ENCODE measurements at places on chromosomes 4 and X. TPM values are rescaled to one million over a fixed set of nuclear protein-coding genes. Genes with fewer than 3 reads are reported as not detected.
A peak's percentile ranks its signal among the peaks of the same experiment; 100 is the strongest.

The GUCY1A1 gene
- polyA plus RNA-seq: not detected

GRCh38 chrX:10079231-10079630 is 77.5 kb upstream of the CLCN4 start:
- no peak for DNase-seq

DNA sequence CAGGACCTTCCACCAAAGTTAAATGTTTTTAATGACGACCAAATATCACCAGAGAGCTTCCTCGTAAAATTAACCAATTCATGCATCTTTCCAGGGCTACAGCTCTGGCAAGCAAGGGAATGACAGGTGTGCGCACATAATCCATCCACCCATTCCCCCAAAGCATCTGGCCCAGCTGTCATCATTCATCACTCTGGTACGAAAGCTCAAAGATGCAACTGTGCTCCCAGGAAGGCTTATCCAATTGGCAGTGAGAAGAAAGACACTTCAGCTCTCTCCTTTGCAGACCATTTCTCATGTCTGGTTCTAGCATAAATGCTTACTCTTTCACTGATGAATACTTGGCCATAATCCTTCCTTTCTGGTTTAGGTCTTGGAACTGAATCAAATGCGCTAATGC is 139.2 kb downstream of the NSUN7 start:
- no peak for DNase-seq

DNA sequence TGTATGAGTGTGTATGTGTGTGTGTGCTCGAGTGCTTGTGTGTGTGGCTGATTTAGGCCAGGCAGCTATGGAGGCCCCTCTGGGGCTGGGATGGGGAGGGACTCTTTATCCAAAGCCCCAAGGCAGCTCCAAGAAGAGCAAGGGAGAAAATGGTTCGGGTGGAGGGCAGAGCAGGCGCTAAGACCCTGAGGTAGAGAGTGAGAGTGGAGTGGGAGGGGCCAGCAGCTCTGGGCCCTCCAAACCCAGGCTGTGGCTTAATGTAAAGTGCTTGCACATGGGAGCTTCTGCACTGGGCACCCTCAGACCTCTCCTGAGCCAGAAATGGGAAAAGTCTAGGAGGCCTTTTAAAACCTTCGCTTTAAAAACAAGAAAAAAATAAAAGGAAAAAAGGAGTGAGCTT is 233.5 kb upstream of the PSAPL1 start:
- no peak for DNase-seq

DNA sequence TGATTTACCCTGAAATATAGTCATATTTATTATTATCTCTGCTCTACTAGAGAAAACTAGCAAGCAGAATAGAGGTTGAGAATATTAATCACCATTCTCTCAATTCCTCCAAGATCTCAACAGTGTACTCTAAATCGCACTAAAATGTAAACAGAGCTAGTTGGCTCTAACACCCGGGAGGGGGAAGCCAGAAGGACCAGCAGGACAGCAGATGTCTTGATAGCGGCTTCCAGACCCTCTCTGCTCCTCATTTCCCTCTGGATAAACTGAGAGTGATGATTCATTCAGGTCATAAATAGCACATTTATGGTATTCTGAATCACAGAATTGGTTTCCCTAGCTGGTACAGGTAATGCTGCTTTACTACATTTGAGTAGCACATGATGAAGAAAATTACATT is 82.5 kb downstream of the TBC1D9 start:
- DNase-seq: no peak

GRCh38 chr4:139915037-139915436 is 238.9 kb downstream of the MAML3 start:
- DNase-seq: no peak

DNA sequence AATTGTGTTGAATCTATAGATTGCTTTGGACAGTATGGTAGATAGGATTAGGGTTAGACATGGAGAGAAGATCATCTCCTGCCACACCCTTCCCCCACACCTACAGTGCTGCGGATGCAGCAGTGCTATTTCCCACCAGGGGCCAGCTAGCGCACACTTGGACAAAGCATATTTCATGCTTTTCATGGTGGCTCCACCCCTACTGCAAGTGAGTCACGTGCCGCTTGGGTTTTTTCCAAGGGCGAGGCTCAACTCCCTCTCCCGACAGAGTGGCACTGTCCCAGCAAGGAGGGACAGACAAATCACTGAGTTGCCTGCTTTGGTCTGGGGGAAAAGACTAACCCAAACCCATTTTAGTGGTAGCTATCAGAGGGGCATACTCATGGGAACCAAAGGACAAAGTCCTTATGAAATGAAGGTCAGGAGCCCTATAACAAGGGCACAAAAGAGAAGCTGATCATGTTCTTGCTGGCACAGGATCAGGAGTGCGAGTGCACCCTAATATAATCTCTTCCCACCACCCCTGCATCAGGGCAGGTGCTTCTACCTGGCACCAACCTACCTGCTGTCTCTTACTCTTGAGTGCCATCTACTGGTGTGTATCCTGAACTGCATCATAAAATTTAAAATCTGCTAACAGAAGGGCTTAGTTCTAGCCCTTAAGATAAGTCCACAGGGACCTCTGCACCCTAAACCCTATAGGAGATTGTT is 55.1 kb upstream of the PGAM4 start:
- DNase-seq: no peak

GRCh38 chrX:17415242-17415810 is 40.3 kb downstream of the NHS start:
- no peak for DNase-seq

GRCh38 chr4:2831611-2832308 is 11.9 kb upstream of the ADD1 start:
- DNase-seq: no peak

GRCh38 chr4:139419388-139419914 is 34.5 kb upstream of the RAB33B start:
- DNase-seq: peak; percentile 91

- no peak for DNase-seq
Observed at GRCh38 chr4:166091146-166091545, 218.1 kb downstream of the TLL1 start.

DNA sequence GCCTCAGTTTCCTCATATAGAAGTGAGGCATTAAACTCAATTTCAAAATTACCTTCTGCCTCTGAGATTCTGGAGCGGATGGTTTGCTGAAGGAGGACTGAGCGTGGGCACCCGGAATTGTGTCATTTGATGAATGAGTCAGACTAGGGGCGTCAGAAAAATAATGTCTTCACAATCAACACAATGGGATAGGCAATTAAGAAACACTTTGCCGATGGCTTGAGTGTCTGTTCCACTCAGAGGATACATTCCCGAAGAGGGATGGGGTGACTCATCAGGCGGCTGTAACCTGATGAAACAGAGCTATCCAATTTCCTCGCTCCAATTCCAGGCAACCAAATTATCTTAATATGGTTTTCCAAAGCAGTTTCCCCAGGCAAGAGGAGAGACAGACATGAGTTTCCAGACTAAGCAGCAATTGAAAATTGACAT is 1.2 kb upstream of the CHRNA9 start:
- no peak for DNase-seq

The STK32B gene
- polyA plus RNA-seq: 5.0 TPM

The SCD5 gene
- polyA plus RNA-seq: 8.7 TPM

The SMIM43 gene
- polyA plus RNA-seq: 0.02 TPM

- no peak for DNase-seq
Observed at GRCh38 chrX:23745786-23746185, 2.7 kb upstream of the ACOT9 start.

GRCh38 chr4:154973244-154974035 is 192.4 kb downstream of the RBM46 start:
- no peak for DNase-seq

- no peak for DNase-seq
Observed at GRCh38 chr4:111923786-111924185, 221.5 kb upstream of the FAM241A start.

GRCh38 chr4:140255927-140256326 is 101.9 kb upstream of the MAML3 start:
- no peak for DNase-seq

DNA sequence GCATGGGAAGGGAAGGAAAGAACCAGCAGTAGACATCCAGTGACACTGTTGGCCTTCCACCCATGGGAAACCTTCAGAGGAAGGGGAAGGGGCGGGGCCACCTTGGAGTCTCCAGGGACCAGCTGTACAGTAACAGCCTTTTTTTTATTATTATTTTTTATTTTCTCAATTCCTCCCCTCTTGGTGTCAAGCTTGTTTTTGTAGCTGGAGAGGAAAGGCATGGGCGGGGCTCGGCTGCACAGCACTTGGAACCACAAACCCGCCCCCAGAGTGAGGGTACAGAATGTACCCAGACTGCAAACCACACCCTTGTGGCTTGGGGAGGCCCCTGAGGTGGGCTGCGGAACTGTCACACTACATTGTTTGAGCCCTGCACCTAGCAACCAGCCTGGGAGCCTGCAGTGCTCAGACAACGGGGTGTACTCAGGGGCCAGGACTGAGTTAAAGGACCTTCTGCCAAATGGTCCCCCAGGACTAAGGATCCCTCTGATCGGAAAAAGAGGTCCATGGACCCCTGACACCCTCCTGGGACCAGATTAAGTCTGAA is 45.7 kb downstream of the PRPS1 start:
- DNase-seq: peak; percentile 42

- DNase-seq: no peak
Observed at GRCh38 chrX:103347682-103348397, 8.5 kb upstream of the TCEAL9 start.

DNA sequence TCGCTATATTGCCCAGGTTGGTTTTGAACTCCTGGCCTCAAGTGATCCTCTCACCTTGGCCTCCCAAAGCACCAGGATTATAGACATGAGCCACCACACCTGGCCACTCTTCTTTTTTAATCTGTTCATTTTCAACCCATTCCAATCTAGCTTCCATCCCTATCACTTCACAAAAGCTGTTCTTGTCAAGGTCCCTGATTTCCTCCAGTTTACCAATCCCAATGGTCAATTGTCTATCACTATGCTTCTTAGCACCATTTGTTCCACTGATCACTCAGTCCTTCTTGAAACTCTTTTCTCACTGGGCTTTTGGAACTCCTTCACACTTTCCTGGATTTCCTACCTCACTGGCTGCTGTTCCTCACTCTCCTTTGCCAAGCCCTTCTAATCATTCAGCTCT is 38.6 kb downstream of the PRPS1 start:
- no peak for DNase-seq

DNA sequence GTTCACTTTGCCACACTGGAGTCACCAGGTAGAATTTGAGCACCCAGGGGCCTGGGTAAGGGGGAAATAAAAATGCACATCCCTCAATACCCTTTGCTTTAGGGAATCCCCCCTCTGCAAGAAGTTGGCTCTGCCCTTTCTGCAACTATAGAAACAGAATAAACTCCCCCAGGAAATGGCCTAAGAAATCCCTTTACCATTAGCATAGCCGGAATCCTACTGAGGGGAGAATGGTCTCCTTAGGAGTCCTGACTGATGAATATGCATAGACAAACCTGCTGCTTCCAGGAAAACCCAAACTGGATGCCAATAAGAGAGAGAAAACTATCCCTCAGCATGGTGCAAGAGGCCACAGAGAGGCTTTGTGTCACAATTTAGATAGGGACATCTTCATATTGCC is 11.0 kb downstream of the EFHC2 start:
- DNase-seq: no peak

GRCh38 chr4:70783096-70783495 is 56.6 kb downstream of the GRSF1 start:
- no peak for DNase-seq

DNA sequence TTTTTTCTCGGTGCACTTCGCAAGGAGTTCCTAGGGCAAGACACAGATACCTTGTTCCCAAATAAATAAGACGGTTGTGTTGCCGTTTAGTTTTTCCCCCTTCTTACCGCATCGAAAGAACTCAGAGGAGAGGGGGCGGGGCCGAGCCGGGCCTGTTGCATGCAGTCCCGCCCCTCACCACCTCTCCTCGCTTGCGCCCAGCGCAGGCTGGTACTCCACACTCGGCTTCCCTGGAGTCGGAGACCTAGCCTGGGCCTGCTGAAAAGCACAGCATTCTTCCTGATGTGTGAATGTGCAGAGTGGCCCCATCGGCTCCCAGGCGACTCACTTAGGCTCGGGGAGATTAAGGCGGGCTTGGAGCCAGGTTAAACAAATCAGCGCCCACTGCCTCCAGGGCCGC is 26.1 kb upstream of the VMA21 start:
- no peak for DNase-seq

DNA sequence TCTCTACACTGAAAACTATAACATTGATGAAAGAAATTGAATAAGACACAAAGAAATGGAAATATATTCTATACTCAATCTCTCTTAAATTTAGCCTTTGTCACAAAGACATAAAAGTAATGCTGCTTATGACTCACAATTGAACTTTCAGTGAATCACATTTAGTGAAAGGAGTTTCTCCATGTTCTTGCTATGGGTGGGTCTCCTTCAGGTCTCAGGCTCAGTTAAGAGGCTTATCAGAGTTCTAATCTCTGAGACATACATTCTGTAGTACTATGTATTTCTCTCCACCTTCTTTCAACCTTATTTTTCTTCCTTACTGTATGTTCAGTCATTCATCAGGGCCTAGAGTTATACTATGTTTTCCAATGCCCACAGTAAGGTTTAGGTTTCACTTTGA is 220.9 kb downstream of the DTHD1 start:
- peak; percentile 32 for DNase-seq

- no peak for DNase-seq
Observed at GRCh38 chr4:5991405-5991804, 26.8 kb downstream of the C4orf50 start.

DNA sequence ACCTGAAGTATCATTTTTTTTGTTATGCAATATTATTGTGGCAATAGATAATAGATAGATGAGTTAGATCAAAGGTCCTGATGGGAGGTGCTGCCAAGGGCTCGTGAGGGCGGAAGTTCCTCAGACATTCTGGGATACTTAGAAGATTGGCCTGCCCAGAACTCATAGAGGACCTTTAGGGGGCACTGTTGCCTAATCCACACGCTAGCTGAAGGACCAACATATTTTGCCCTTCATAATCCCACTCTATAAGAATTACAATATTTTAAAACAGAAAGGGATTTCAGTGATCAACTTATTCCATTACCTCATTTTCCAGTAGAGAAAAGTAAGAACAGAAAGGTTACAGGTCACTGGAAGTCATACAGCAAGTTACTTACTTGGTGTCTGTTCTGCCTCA is 22.9 kb upstream of the COX7B2 start:
- no peak for DNase-seq

DNA sequence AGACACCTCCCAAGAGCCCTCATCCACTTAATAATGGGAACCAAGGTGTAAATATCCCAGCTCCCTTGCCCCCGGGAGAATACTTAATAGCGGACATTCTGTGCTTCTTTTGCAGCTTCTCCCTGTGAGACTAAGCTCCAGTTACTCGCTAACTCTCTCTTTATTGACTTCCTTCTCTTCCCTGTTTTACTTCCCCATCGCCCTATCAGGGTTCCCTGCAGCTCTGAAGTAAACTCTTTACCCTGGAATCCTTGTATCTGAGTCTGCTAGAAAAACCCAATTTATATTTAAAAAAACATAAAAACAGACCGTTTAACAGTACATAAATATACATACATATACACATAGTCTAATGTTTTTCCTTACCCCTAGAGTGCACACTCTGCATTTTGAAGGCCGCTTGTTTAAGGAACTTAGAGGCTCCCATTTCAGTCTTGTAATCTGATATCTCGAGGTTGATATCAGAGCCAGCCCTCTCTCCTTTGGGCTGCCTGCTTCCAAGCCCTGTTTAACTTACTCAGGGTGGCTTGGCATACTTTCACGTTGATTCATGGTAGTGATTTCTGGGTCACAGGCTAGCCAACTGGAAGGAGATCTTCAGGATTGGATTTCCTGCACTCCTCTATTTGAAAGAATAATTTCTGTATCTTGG is 177.4 kb upstream of the SCML1 start:
- DNase-seq: no peak

The ARMCX6 gene
- 37.8 TPM for polyA plus RNA-seq

The CRLF2 gene
- polyA plus RNA-seq: not detected

GRCh38 chr4:90281541-90282355 is 154.6 kb downstream of the CCSER1 start:
- DNase-seq: no peak

GRCh38 chrX:22105231-22105630 is 73.1 kb downstream of the PHEX start:
- no peak for DNase-seq
